ENCODE measurements at places on chromosomes 4 and X.

DNA sequence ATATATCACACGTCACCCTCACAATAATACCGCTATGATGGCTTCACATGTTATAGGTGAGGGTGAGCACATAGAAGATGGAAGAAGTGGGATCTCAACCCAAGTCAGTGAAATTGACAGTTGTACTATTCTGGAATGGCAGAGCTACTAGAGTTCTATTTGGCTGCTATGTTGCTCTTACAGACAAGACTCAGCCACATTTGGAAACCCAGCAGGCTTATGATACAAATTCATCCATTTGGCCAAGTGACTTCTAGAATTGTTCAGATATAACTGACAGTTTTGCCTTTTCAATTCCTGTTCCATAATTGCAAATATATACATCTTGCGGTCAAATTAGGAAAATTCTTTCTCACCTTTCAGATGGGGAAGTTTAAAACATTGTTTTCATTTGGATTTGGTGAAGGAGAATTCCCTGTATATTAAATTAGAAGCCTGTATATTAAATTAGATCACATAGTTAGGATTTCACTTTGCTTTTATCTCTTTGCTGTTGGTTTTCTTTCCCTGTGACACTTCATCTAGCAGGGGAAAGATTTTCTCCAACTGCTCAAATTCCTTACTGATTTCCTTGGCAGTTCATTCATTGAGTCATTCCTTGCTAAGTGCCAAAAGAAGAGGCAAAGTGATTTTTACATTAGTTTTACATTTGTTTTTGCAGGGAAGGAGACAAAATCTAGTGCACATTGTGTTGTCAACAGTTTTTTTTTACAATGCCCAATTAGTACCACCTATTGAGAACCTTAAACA is 120.6 kb upstream of the TBC1D9 start:
- no peak for DNase-seq

DNA sequence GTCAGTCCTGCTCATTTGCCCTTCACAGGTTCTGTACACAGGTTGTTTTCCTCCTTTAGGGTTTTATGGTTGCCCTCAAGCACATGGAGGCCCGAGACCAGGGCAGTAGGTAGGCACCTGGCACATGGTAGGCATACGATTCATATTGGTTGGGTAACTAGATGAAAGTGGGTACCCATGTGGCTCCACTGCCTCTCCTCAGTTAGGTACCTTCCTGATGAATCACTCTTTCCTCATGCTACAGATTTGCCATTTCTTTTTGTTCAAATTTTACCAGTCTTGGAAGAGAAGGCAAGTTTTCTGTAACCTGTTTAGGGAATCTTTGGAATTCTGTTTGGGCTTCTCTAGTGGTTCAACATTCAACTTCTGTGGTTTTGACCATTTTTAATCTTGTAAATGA is 121.3 kb downstream of the FHIP1A start:
- no peak for DNase-seq

DNA sequence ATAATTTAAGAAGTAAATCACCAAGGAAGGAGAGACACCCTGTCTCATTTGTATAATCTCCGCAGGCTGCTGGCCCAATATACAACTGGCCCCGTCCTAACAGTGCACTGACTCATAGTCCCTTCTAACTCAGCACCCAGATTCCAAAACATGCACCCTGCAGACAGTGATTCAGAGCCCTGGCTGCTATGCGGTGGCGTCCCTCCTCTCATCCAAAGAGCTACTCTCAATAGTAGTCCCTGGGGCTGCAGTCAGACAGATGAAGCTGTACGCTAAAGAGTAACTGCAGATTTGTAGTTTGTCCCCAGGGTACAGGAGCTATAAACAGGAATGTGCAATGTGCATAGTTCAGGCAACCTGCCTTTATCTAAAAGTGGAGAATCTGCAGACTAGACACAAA is 23.0 kb downstream of the GABRA3 start:
- no peak for DNase-seq

- DNase-seq: no peak
Observed at GRCh38 chr4:106546370-106546769, 177.8 kb upstream of the GIMD1 start.

DNA sequence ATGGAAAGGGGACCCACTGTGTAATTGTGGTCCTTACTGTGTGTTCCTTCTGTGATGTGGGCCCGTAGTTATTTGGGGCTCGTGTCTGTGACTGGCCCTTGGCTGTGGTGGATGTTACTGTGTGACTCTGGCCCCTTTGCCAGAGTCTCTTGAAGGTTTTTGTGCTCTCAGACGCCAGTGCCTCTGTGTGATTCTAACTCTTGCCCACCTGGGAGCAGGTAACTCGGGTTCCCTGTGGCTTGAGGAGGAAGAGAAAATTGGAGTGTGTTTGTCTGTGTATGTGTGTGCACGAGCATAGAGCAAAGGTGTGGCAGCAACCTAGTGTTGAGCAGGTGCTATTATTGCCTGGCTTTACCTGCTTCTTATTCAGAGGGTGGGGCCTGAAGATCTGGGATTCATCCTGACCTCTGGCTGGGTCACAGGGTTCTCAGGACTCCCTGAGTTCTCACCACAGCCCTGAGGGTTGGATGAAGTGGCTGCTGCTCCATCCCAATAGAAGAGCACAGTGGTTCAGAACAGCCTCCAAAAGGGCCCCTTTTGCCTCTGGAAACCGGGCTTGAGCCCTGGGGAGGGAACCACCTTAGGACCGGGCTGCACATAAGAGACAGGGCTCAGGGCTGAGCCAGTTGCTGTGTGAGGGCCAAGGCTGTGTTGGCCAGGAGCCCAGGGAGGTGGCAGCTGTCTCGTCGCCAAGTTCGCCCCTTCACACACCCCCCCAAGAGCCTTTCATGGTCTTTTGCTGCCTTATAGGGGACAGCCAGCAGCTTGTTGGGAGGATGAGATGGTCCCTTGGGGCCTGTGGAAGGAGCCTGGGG is 1.3 kb downstream of the RBM10 start:
- no peak for DNase-seq

DNA sequence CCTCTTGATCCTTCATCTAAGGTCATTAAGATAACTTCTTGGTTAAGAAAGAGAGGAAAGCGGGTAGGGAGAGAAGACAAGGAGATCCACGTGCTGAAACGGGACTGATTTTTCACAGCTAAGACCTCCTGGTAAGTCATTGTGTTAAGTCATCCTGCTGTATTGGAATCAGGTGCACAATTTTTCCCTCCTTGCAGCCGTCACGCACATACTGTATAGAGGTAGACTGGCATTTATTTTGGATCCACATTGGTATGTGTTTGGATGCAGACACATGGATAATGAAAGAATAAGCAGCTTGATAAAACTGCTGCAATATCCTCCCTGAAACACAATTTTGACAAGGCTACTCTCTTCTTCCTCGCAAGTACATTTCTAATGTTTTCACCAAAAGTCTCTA is 60.1 kb upstream of the NAP1L5 start:
- DNase-seq: no peak

DNA sequence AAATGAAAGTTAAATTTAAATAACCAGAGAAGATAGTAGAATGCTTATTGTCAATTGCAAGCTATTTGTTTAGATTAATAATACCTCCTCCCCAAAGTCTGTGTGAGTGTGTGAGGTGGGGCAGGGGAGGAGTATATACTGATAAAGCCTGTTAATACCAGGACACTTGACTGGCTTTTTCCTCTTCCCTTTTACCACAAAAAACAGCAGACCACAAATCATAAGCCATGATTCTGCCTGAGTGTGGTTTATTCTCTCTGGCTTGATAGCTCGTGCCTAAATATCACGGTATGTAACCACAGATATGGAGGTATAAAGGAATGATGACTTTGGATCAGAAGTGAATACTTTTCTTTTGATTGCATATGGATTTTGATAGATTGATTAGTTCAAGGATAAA is 21.9 kb upstream of the SCRG1 start:
- DNase-seq: no peak

- no peak for DNase-seq
Observed at GRCh38 chr4:41505161-41505661, 32.7 kb upstream of the LIMCH1 start.

DNA sequence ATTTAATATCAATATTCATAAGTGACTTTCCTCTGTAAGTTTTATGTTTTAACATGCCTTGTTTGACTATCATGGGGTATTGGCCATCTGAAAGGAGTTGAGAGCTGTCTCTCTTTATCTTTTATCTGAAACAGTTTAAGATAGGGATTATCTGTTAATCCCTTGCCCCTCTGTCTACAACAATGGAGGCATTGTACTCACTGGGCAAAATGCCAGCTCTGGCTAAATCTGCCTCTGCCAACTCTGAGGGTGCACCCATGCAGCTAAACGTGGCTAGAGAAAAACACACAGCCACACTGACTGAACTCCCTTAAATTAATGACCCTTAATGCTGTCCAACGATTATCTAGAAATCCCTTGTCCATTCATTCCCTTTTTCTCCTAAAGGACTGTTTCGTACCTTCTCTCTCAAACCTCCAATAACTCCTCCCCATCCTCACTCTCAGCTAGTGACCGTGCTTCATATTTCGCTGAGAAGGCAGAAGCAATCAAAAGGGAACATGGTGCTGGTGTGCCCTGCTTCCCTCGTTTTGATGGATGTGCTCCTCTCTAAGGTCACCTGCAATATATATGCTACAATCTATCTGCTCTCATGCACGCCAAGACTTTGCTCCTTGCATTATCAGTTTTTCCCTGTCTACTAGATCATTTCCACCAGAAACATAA is 10.3 kb downstream of the PHKA2 start:
- no peak for DNase-seq

- no peak for DNase-seq
Observed at GRCh38 chr4:144894573-144894972, 203.4 kb downstream of the ANAPC10 start.

DNA sequence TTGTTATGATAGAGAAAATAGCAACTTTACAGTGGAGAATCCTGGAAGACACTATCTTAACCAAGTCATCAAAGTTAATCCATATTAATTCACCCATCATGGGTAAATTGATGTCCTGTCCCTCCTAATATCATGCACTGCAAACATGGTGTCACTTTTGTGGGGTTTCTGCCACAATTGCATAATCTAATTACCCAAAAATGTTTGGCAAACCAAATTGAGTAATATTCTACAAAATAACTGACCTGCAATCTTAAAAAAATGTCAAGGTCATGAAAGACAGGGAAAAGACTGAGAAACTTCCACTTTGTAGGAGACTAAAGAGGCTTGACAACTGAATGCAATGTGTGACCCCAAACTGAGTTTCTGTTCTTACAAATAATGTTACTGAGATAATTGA is 37.1 kb upstream of the PLAC8 start:
- DNase-seq: no peak

- DNase-seq: no peak
Observed at GRCh38 chrX:96861218-96861617, 22.5 kb upstream of the RPA4 start.

DNA sequence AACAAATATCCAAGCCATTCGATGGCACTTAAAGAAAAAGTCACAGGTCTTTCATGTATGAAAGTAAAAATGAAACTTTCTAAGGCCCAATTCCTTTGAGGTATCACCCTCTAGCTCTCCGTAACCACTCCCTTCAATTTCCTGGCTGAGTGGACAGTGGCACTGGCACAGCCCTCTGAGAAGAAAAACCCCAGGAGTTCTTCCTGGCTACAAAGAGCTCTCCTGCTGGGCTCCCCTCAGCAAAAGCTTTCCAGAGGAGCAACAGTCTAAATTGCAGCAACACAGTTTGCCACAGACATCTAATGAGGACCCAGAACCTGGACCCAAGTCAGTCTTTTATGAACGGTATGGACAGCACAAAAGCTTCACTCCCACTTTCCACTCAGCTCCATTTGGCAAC is 71.8 kb downstream of the FUNDC1 start:
- DNase-seq: no peak

DNA sequence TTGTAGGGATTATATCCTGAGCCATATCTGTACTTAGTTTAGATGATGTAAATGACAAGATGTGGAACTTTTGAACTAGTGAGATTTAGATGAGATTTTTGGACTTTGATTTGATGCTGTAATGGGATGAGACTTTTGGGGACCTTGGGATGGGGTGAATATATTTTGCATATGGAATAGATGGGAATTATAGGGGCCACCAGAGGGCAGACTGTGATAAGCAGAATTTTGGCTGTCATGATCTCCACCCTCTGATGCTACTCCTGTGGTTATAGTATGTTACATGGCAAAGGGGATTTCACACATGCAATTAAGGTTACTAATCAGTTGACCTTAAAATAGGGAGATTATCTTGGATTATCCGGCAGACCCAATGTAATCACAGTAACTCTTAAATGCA is 214.0 kb upstream of the NHS start:
- DNase-seq: no peak

GRCh38 chr4:41433361-41433760 is 104.6 kb upstream of the LIMCH1 start:
- DNase-seq: no peak

GRCh38 chr4:76755756-76756155 is 142.2 kb downstream of the SOWAHB start:
- no peak for DNase-seq

GRCh38 chr4:182103614-182104319 is 139.4 kb upstream of the TENM3 start:
- no peak for DNase-seq

DNA sequence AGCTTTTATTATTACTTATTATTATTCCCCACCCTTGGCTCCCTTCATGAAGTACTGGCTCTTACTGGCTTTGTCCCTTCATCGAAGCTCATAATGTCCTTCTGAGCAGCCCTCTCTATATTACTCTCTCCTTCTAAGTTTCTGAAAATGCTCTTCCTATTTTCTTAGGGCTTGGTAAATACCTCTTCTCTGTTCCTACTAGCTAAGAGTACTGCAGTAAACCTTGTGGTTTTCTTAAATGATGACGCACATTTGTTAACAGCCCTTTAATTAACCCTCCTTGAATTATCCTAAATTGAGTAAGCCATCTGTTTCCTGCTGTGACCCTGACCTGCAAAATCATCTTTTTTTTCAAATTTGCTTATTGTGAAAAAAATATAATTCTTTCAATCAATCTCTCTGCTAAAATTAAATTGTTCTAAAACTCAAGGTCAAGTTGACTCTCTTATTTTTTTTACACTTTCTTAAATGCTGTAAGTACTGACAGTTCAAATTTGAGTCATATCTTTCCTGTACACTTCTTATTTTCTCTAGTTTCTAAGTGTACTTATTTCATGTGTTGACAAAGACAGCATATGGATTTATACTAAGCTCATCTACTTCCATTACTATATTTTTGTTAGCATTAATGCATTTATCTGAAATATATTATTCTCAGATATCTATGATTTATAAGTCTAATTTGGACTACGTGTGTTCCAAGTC is 148.9 kb downstream of the ADAM29 start:
- DNase-seq: no peak

DNA sequence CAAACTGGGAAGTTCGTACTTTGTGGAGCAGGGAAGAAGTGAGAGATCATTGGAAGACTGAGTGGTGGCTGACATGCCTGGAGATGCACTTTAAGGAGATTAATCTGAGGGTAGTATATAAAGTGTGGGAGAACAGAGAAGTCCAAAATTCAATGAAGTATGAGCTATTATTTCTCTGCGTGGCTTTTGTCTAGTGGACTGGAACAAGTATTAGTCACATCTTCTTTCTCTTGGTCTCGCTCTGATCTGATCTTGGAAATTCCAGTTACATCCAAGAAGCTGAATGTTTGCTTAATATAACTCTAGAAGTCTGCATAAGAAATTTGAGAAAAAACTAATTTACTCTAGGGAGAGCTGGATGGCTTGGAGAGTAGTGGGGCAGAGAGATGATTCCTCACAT is 64.8 kb upstream of the NR0B1 start:
- no peak for DNase-seq
